ENCODE measurements at places on chromosomes 4 and X.

DNA sequence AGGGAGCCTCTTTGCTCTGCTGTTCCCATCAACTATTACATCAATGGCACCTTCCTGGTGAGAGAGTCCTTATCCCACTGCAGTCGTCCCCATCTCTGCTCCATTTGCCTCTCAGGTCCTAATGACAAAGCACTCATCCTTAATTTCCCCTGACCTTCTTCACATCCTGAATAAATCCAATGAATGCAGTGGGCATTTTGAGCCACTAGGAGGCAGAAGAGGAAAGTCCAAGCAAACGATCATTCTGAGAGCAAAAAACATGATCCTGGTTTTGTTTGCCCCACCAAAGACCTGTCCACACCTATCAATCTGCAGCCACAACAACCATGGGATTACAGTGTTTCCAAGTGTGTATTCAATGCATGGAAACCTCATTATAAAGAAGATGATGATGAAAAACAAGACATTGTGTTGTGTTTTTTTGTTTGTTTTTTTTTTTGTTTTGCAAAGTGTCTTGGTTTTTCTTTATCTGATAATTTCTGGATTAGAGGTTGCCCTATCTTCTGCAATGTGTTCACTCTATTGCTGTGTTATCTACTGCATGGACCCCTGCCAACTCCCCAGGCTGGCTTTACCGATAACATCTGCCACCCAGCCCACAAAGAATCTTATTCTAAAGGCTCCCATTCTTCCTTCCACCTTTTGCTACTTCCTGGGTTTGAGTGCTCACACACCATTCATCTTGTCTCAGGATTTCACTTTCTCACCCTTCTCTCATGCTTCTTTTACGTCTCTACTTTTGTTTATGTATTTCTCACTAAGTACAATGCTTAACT, 207.2 kb downstream of the NLGN4X start:
- peak; percentile 2 for DNase-seq

DNA sequence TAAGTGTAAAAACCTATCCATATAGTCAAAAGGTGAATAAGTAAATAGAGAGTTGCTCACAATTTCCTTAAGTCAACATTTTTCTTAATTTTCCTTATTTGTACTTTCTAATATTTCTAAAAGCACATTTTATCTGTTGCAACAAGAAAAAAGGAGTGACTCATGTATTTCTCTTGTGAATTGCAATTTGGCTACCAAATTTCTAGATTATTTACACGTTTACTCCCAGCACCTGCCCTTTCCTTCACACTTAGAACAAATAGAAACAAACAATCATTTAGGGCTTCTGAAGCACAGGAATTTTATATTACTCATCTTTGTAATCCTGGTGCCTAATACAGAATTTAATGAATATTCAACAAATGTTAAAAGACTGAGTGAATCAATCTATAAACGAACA, 22.2 kb downstream of the BTC start:
- DNase-seq = no peak

GRCh38 chrX:120297923-120298322, 13.3 kb downstream of the TMEM255A start:
- DNase-seq = no peak

DNA sequence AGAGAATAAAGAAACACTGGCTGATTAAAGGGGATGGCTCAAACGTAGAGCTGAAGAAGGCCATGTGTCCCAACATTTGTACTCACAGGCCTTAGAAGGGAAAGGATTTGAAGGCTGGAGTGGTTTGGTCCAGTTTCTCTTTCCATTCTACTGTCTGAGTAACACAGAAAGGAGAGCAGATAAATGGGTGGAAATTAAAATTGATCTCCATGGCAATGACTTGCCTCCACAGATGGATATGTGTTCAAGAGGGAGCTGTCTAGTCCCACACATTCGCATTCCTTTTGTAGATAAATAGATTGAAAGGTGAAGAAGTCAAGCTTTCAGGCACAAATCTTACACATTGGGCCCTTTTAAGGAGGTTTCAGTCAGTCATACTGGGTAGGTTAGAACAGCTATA, 74.6 kb downstream of the DOCK11 start:
- no peak for DNase-seq

DNA sequence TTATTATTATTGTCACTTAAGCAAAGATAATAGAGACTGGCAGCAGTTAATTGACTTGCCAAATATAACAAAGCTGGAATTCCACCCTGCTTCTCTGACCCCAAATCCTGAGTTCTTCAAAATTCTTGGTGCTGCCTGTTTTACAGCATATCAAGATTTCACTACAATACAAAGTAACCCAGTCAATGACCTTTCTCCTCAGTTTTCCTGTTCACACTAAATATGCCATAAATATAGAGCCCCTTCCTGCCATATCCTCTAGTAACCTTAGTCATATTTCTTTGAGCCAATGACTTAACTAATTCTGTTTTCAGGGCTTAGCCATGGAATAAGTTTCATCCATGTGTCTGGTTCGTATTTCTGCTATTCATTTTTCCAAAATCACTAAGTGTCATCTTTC, 315.3 kb upstream of the HS3ST1 start:
- DNase-seq = no peak

DNA sequence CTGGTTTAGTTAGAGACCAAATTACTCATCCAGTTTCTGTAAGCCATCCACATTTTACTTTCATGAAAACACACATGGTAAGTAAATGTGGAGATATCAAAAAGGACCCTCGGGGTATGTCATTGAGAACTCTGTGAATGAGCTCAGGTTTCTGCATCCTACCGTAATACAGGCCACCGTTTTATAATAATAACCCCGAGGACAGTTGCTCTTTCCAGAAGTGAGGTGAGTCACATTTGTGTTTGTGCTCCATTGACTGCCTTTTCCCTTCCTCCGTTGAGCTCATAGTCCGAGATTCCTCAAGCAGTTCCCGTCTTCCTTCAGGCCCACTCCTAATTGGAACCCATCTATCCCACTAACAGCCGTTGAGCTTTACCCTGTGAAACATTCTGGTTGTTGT, 95.3 kb downstream of the GRID2 start:
- DNase-seq = no peak

GRCh38 chr4:112645541-112646329, 8.8 kb downstream of the LARP7 start:
- no peak for DNase-seq

GRCh38 chr4:42420140-42420539, 22.9 kb downstream of the SHISA3 start:
- DNase-seq = peak; percentile 54

DNA sequence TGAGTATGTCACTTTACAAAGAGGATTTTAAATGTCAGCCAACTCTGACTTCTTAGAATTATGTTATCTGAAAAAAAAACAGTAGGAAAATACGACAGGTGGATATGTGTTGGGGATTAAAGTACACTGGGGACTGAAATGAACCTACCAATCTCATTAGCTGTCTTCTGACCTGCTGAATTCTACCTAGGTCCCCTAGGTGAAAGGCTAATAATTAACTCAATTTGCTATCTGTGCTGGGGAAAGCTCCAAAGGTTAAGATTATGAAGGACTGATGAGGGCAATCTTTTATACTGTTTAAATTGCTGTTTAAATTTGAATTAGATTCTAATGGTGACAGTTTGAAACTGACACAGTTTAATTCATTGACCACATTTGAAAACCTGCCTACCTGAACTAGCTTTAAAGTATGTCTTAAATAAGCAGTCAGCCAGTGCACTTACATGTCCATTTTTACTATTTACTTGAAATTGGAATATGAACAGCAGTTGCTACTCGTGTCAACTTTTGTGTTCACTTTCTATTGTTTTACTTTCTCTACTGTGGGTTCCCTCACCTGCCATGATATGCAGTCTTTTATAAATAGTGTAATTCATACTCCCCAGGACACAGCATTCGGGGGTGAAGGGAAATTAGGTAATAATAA, 977.3 kb downstream of the C4orf33 start:
- DNase-seq = no peak

DNA sequence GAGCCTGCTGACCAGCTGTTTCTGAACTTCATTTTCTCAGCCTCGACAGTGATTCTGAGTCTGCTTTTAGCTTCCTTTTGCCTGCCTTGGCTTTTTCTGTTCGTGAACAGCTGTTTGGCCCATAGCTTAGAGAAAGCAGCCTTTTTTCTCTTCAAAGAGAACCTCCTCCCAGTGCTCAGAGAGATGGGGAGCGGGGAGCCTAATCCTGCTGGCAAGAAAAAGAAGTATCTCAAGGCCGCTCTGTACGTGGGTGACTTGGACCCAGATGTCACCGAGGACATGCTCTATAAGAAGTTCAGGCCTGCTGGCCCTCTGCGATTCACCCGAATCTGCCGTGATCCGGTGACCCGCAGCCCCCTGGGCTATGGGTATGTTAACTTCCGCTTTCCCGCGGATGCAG, 756 bp downstream of the PABPC5 start:
- no peak for DNase-seq

GRCh38 chr4:3413675-3414420, 27.9 kb upstream of the HGFAC start:
- no peak for DNase-seq

DNA sequence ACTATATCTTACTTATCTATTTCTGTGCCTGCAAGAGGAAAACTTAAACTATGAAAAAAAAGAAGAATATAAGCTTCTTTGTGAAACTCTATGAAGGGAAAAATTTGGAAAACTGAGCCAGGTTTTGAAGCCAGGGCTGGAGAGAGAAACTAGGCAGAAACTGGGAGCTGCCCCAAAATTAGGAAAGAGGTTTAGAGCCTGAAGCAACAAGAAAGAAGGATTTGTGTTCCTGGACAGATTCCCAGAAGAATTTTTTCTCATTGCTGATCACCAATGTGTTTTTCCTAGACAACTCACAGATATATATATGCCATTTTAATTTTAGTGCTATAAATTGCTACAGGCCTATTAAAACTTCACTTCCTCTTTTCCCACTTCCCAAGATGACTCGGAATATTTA, 245.0 kb upstream of the GEMIN8 start:
- no peak for DNase-seq

DNA sequence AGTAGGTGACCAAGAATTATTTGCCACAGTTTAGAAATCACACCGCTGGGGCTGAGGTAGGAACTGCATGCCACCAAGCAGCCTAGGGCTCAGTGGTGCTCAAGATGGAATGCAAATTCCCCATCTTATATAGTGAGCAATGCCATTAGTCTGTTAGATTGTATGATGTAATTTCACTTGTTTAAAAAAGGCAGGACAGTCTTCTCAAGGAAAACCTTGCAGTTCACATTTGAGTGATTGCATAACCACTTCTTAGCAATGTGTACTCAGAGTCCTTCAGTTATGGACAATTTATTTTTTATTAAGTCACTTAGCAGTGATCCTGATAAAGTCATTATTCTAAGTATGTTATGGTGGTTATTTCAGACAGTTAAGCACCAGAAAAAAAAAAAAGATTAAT, 142.9 kb upstream of the SFRP2 start:
- no peak for DNase-seq

DNA sequence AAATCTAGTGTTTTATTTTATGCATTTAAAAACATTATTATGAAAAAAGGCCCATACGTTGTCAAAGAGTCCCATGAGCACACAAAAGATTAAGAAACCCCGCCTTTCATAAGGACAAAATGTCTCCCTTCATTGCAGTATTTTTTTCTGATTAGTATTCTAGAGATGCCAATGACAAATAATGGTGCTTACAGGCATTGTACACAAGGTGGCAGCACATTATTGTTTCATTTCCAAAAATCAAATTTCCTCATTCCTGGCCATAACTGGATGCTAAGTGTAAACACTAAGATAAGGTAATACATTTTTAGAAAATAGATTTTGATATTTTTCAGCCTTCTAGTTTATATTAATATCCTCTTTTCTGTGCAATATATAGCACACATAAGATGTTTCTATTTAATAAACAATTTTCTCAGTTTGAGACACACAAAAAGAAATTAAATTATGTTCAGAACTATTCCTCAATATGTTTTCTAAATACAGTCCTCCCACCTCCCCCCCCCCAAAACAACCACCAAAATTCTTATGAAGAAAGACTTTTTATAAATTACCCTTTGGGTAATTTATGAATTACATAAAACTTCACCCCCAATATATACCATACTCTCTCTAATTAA, 47.7 kb downstream of the TIGD2 start:
- peak; percentile 71 for DNase-seq

DNA sequence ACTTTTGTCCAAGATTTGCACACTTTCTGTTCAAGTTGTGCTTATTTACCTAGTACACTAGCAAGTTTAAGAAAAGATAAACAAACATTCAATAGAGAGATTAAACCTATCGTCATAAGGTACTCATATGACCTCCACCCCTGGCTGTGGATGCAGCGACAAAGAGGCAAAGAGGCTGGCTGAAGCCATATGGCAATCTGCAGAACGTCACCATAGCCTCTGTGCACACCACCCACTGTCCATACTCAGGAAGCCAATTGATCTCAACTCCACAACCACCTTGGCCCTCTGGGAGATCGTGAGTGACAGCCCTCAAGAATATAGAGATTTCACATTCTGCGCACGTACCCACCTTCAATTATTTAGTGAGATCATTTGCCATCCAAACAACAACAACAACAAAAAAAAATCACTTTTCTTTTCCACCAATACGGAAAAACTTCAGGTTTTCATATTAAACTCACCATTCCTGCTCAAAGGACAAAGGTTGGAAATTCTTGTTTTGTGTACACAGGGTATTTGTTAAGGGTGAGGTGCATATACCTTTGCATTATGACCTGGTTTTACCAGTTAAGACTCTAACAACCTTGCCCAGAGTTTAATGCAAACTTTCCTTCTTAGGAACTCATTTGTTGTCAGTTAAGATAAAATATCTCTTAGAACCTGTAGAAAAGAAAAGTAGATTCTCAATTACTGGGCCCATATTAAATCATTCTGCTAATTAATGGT, 243.0 kb upstream of the FSTL5 start:
- no peak for DNase-seq

GRCh38 chr4:130163701-130164100, 1067.7 kb downstream of the C4orf33 start:
- no peak for DNase-seq

GRCh38 chr4:144353292-144353691, 212.8 kb upstream of the GYPA start:
- DNase-seq = no peak

GRCh38 chrX:30156009-30156408, 59.4 kb upstream of the MAGEB2 start:
- no peak for DNase-seq

DNA sequence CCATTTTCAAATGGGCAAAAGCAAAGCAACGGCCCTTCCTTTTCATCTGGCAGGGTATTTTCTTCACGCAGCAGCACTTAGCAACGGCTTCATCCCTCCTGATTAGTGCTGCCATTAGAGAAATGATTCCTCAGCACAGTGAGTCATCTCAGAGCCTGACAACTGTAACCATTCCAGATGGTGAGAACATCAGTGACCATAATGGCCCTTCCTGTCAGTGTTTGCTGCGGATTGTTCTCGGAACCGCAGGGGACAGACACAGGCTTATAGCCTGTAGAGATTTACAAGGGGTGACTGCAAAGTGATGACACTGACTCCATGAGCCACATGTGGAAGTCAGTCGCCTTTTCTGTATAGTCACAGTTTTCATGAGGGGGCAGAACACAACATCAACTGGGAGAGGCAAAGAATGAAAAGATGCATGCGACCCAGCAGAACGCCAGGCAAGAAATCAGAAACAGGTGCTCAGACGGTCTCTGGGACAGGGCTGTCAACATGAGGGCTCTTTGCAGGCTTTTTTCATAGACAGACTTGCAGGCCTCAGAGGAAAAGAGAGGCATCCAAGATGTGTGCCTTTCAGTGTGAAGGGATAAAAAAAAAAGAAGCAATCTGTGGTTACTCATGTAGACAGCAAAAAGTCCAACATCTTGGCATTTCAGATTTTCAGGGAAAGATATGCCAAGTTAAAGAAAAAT, 69.9 kb upstream of the FBXW7 start:
- DNase-seq = no peak

- DNase-seq = peak; percentile 2
Observed at GRCh38 chrX:12497832-12498591, 293.2 kb upstream of the PRPS2 start.
